ENCODE measurements at places on chromosomes 2 and 18. TPM values are rescaled to one million over a fixed set of nuclear protein-coding genes. Genes with fewer than 3 reads are reported as not detected.

CYRIA gene
- total RNA-seq: 1.7 TPM

ICA1L gene
- total RNA-seq: 2.6 TPM

GPBAR1 gene
- total RNA-seq: not detected

SLC4A5 gene
- total RNA-seq: 0.16 TPM

GLI2 gene
- total RNA-seq: 4.0 TPM

FASTKD1 gene
- 12.8 TPM for total RNA-seq

TWIST2 gene
- total RNA-seq: 73.3 TPM

CDK15 gene
- total RNA-seq: 5.8 TPM

RGPD4 gene
- total RNA-seq: not detected

LGALSL gene
- 1.7 TPM for total RNA-seq

CCDC102B gene
- total RNA-seq: 5.3 TPM

IL1RL1 gene
- 0.17 TPM for total RNA-seq

HK2 gene
- 20.6 TPM for total RNA-seq
